PC-9 (cell line): ENCODE measurements at places on chromosomes 4 and X. TPM values are rescaled to one million over a fixed set of nuclear protein-coding genes. Genes with fewer than 3 reads are reported as not detected.

- DNase-seq: no peak
These were observed 1225.9 kb downstream of the PCDH18 start for GRCh38 chr4:136306361-136306760.

DNA sequence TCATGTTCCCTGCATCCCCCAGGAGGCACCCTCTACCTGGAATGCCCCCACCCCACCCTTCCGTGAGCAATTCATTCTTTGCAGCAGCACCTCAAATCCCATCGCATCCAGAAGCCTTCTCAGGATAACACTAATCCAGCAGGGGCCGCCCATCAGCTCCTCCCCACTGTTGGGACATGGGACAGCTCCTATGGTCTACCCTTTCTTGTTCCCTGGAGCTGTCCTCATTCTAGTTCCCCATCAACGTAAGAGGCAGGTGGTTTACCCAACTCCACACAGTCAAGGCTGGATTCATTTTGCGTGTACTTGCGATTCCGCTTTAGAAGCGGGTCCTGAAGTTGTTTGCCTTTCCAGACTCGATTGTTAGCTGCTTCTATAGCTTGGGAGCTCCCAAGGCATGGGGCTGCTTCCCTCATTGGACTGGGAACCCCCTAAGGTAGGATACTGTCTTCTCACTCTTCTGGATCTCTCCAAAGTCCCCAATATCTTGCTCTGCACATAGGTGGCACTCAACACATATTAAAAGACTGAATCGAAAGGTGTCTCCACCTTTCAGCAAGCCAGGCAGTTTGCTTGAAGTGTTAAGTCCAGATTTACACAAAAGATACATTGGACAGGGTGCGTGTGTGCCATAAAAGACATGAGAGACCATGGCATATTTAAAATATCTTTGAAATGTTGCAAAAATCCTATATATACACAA, 942 bp upstream of the APLN start:
- DNase-seq: no peak

GRCh38 chr4:84611531-84611930, 28.6 kb downstream of the CDS1 start:
- DNase-seq: no peak

The PDZD4 gene
- total RNA-seq: 0.17 and 0.25 TPM in 2 replicates

The MAGEA2 gene
- total RNA-seq: 16.2 and 18.7 TPM in 2 replicates

The GLRA2 gene
- total RNA-seq: not detected in 2 replicates

The OTUD4 gene
- 43.5 and 44.2 TPM in 2 replicates for total RNA-seq
